ENCODE measurements at places on chromosomes 6 and 20.
A peak's percentile ranks its signal among the peaks of the same experiment; 100 is the strongest.

DNA sequence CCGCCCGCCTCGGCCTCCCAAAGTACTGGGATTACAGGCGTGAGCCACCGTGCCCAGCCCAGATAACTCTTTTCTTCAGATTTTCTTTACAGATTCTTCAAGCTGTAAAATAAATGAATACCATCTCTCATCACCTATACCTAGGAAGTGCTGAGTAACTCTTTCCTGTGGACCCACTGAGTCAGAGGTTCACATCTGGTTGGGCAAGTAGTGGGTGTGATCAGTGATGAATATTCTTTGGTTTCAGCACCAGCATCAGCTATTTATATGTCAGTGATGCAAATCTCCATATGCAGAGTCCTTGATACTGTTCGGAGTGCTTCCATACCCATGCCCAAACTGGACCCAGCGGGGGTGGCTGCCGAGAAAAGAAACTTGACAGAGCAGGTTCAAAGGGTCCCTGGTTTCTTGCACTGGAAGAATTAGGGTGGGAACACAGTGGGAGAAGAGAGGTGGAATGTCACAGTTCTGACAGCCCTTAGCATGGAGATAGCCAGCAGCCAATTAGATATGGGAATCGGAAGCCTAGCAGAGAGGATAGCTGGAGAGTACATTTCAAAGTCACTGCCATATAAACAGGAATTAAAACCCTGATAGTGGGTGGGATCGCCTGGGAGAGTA is 64.9 kb upstream of the DDR1 start:
- peak; percentile 78 for DNase-seq

DNA sequence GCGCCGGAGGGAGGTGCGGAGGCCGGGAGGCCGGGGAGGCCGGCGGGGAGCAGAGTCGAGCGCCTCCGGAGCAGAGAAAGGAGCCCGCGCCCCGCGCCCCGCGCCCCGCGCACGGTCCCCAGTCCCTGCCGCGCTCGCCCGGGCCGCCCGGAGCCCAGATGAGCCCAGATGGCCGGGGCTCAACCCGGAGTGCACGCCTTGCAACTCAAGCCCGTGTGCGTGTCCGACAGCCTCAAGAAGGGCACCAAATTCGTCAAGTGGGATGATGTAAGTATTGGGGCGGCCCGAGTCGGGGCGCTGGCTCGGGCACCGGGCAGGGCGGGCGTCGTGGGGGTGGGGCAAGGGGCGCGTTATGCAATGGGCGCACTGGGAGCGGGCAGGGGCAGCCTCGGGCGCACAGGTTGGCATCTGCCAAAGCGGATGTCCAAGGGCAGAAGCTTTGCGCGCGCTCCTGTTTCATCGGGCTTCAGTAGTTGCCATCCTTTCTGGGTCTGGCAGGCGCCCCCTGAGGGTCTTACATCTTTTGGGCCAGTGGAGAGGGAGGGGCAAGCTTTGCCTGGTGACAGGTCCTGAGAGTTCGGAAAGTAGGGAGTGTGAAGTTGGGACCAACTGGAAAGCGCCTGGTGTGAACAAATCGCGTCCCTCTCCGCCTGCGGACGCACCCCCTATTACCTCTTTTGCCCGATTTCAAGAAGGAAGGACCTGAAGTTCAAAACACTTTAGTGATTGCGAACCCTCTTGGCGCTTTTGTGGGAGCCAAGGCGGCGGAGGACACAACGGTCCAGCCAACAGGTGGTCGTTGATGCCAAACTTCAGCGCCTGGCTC is 631 bp downstream of the PLCB1 start:
- DNase-seq, result no peak

- DNase-seq, result no peak
Measured at GRCh38 chr6:85490516-85491248, 40.8 kb downstream of the NT5E start.

- DNase-seq, result no peak
Measured at GRCh38 chr6:142412241-142412640, 110.4 kb downstream of the ADGRG6 start.

- no peak for DNase-seq
Measured at GRCh38 chr20:23568320-23568970, at the start of gene CST9L. TSS of gene CST9L (minus strand) at chr20:23568484. CDS start at chr20:23568450, 34 bp downstream.

DNA sequence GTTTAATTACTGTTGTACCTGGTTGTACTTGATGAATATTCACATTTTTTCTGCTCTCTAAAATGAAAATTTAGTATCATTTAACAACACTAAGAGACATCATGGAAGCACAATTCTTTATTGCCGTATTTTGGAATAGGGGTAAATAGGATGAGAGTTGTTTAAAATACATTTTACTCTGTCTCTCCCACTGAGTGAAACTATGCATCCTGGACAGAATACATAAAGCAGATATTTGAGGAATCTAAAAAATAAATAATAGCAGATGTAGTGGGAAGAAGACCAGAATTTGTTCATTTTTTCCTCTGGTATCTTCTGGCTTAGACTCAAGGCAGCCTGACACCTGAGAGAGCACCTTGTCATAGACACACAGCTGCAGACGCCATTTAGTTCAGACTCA is 119.1 kb upstream of the AHI1 start:
- no peak for DNase-seq

GRCh38 chr6:157269261-157269794 is 54.0 kb downstream of the TMEM242 start:
- no peak for DNase-seq

GRCh38 chr6:43467752-43468151 is 9.6 kb upstream of the TJAP1 start:
- no peak for DNase-seq

DNA sequence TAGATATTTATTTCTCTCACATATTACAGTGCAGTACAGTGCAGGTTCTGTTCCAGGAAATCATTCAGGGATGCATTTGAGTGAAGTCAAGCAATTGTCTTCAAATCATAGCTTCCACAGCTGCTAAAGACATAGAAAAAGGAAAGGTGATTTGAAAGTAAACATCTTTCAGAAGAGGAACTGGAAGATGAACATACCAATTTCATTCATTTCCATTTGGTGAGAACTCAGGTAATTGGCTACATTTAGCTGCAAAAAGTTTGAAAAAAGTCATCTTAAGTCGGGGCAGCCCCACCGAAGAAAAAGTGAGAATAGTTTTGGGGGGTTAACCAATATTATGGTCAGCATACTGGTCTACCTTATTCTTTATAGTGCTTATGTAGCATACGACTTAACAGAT is 61.4 kb upstream of the IL20RA start:
- no peak for DNase-seq

- no peak for DNase-seq
Measured at GRCh38 chr6:126682440-126682839, 342.5 kb downstream of the CENPW start.

DNA sequence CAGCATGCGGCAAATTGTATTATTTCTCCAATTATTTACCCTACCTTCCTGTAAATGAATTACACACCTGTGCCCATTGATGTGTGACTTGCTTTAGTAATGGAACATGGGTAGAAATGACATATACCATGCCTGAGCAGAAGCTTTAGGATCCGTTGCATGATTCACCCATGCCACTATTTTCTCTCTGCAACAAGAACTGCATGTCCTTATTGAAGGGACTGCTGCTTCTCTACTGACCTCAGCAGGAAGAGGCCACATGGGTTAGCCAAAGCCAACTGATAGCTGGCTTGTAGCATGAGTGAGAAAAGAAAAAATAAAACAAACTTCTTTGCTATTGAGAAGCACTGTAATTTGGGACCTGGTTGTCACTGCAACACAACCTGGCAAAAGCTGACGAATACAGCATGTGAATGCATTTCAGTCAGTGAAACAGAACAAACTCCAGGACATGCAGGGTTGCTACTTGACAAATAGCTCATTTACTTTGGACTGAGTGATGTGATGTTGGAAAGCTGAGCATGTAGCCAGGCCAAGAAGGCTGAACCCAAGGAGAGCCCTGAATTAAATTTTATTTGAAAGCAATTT is 99.2 kb downstream of the BCAS1 start:
- DNase-seq, result no peak

- DNase-seq, result no peak
Measured at GRCh38 chr6:80287112-80287511, 180.6 kb downstream of the BCKDHB start.

GRCh38 chr6:42929821-42930360 is 611 bp downstream of the CNPY3 start:
- peak; percentile 43 for DNase-seq

DNA sequence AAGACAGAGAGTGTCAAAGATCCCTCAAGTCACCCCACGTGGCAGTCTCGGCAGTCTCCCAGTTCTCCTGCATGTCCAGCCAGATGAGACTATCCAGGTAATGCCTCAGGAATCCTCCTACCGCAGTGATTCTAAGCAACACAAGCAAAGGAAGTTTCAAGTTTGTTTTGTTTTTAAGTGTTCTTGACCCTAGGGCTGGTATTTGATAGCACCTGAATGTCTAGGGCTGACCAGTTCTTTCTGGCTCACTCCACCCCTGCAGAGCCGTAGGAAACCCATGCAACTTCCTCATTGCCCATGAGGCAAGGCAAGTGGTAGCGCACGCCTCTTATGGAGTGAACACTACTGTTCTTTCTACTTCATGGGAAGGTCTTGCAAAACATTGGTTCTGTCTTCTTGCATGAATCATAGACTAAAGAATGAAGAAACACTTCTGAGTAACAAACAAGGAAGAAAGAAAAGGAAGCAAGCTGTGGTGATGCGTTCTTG is 24.8 kb upstream of the FOXQ1 start:
- no peak for DNase-seq

DNA sequence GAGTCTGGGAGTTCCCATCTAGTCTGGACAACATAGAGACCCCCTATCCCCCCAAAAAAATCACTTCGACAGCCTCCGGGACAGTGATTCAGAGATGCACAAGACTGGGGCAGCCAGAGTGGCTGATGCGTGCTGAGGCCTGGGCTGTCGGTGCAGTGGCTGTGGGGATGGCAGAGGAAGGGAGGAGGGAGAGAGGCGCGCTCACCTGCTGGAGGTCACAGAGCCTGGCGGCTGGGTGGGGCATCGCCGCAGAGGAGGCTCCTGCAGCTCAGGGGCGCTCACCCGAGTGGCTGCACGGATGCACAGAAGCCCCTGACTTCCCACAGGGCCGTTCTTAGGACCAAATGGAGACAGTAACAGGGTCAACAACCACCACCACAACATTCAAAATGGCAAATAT is 182.8 kb downstream of the SMOC2 start:
- no peak for DNase-seq

DNA sequence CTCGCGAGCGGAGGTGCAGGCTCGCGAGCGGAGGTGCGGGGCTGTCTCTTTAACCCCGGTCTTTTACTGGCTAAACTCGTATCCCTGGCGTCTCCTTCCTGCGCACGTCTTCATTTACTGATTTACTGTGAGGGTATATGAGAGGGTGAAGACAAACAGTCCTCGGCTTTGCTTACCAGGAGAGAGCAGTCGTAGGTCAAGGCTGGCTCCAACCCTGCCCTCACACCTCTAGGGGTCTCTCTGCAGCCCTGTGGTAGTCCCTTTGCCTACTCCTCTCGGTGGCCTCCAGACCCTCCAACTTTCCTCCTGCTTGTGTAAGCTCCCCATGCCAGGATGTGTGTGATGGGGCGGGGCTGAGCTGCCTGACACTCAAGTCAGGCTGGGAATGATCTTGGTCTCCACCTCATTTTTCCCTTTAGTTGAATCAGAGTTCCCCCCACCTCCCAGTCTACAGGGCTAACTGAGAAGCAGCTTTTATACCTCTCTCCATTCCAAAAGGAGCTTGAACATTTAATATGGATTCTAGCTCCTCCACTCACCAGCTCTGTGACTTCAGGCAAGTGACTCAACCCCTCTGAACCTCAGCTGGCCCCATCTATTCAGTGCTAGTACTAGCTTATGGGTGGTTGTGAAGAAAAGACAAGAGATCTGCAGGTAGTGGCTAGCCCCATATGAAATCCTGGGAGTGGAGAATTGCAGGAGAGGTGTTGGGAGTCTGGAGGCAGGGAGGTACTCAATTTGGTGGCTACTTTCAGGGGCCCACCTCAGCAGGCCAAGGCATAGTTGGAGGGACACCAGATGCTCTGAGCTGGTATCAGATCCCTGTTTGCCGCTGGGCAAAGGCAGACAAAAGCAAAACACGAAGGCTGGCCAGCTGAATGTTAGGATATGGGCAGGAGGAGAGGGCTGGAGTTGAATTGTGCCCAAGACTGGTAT is 902 bp downstream of the SLC29A1 start:
- DNase-seq, result no peak

DNA sequence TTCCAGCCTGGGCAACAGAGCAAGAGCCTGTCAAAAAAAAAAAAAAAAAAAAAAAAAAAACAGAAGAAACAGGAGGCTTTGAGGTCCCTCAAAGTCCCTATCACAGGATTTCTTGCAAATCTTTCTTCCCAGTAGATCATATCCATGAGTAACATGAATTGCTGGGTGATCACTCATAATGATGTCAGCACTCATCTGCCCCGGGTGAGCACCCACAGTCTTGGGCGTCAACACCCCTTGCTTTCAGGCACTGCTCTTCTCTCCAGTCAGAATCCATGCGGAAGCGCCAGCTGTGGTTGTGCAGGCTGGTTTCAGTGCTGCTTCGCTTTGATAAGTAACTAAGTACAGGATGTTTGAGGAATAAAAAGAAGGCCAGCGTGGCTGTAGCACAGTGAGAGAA is 40.2 kb upstream of the INSM1 start:
- no peak for DNase-seq

DNA sequence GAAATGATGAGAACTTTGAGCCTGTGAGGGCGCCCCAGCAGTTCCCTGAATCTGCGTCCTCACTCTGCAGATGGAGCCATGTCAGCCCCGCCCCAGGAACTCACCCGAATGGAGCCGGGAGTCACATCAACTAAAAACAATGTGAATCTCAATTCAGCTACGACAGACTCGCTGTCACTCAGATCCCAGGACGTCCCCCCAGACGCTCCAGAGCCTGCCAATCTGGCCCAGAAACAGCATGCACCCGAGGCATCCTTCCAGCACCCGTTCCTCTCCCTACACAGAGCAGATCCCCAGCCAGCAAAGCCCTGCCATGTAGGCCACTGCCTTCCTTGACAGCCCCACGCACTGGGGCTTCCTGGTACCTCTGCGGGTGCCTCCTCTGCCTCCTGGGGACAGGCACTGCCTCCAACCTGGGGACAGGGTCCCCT is 248.0 kb downstream of the TTLL2 start:
- no peak for DNase-seq

GRCh38 chr20:58237318-58238132 is 9.1 kb upstream of the ANKRD60 start:
- DNase-seq, result no peak

DNA sequence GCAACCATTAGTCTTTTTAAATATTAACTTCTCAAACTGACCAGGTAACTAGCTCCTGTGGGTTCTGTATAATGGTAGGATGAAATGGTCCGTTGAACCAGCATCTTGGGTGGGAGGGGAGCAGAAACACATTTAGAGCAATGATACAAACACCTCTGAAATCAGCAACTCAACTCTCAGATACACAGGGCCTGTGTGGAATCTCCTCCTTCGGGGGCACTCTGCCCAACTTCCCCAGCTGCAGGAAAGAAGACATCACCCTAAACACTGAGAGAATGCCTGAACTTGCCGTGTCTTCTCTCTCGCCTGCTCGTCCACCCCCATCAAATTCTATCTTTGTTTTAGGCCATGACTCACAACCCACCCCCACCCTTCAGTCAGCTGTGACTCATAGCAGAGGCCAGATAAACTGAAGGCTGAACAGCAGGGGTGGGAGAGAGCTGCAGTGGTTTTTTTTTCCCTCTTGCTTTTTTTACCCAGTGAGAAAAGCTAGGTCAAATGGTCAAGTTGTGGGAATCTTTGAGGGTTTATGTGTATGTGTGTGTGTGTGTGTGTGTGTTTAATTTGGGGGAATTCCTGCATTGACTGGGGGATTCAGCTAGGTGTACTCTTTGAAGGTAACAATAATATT is 593.4 kb upstream of the JAG1 start:
- no peak for DNase-seq
